ENCODE measurements at places on chromosomes 5 and 9. TPM values are rescaled to one million over a fixed set of nuclear protein-coding genes. Genes with fewer than 3 reads are reported as not detected.

The OR1Q1 gene
- not detected for total RNA-seq

The IL4 gene
- not detected for total RNA-seq

The TMEM252 gene
- not detected for total RNA-seq

DNA sequence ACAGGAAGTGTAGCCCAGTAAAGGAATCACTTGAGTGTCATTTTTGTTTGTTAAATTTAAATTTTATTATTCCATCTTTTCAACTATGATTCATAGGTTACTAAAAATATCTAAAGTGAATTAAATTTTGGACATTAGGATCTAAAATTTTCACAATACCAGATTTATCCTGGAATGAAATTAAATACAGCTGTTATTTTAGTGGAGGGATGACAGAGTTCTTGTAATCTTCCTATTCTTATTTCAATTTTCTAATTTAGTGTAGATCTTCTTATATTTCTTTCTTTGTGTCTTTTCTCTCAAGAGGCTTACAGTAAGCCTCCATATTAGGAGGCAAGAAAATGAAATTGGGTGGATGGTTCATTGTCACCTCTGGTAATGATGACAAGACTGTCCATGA is 167.9 kb upstream of the TNC start:
- H3K27ac ChIP-seq = no peak overlapping the region
- DNase-seq = no peak
- no peaks in the 10 kb centered on the region for H3K27me3 ChIP-seq
- no peak overlapping the region for H3K4me3 ChIP-seq

GRCh38 chr5:59598547-59598874 is 295.0 kb downstream of the PDE4D start:
- no peaks in the 10 kb centered on the region for H3K4me1 ChIP-seq
- no peak for DNase-seq
- no peaks in the 10 kb centered on the region for H3K27me3 ChIP-seq
- H3K4me3 ChIP-seq = peak overlapping the region; percentile 50
- H3K36me3 ChIP-seq = no peaks in the 10 kb centered on the region

- no peak for DNase-seq
- no peak overlapping the region for H3K27ac ChIP-seq
- no peaks in the 10 kb centered on the region for H3K36me3 ChIP-seq
- no peaks in the 10 kb centered on the region for H3K27me3 ChIP-seq
- H3K4me1 ChIP-seq = no peaks in the 10 kb centered on the region
- no peak overlapping the region for H3K4me3 ChIP-seq
These were observed 86.6 kb downstream of the MUSK start for GRCh38 chr9:110755179-110755578.

Measured in breast epithelium (tissue), 4 donors.